Thoracic aorta (tissue), 2 donors: ENCODE measurements at places on chromosomes 7 and 10. TPM values are rescaled to one million over a fixed set of nuclear protein-coding genes. Genes with fewer than 3 reads are reported as not detected.

Gene FAM107B
- total RNA-seq, result 33.6 TPM

Gene FAM25C
- not detected for total RNA-seq

Gene CALHM3
- total RNA-seq, result not detected

Gene IQUB
- 0.21 TPM for total RNA-seq

Gene FBXL13
- 2.5 TPM for total RNA-seq

Gene PAPOLB
- 1.1 TPM for total RNA-seq

Gene OPN1SW
- not detected for total RNA-seq

Gene BEND7
- total RNA-seq, result 38.5 TPM

Gene ANXA8
- not detected for total RNA-seq

Gene CHAT
- not detected for total RNA-seq

Gene LRRC18
- total RNA-seq, result not detected

Gene OR2A1
- total RNA-seq, result not detected

DNA sequence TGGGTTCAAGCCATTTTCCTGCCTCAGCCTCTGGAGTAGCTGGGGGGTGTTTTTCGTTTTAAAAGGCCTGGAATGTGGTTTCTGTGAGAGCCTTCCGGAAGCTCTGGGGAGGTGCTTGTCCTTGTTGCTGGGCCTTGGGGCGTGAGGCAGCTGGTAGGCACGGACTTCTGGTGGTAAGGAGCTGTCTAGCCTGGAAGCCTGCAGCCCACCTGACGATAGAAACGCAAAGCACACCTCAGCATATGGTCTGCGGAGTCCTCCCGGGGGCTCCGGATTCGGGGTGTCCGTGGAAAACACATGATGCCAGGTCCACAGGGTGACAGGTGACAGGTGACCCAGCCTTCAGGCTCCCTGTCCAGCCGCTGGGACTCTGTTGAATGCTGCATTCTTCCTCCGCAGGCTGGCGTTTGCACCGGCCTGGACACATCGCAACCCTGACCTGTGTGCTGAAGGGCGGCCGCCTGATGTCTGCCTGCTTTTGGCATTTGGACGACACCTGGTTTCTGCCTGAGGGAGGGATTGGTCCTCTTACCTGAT, 37.3 kb downstream of the INPP5A start:
- DNase-seq, result no peak

GRCh38 chr7:50304129-50304910, at the start of gene IKZF1:
TSS of gene IKZF1 (plus strand) at chr7:50304716. CDS start at chr7:50319062, 14,346 bp downstream.
- no peak for DNase-seq

- no peak for DNase-seq
Observed at GRCh38 chr10:26854524-26854923, 6.2 kb downstream of the ABI1 start.

GRCh38 chr7:66140924-66141323, 26.3 kb downstream of the CRCP start:
- no peak for DNase-seq

DNA sequence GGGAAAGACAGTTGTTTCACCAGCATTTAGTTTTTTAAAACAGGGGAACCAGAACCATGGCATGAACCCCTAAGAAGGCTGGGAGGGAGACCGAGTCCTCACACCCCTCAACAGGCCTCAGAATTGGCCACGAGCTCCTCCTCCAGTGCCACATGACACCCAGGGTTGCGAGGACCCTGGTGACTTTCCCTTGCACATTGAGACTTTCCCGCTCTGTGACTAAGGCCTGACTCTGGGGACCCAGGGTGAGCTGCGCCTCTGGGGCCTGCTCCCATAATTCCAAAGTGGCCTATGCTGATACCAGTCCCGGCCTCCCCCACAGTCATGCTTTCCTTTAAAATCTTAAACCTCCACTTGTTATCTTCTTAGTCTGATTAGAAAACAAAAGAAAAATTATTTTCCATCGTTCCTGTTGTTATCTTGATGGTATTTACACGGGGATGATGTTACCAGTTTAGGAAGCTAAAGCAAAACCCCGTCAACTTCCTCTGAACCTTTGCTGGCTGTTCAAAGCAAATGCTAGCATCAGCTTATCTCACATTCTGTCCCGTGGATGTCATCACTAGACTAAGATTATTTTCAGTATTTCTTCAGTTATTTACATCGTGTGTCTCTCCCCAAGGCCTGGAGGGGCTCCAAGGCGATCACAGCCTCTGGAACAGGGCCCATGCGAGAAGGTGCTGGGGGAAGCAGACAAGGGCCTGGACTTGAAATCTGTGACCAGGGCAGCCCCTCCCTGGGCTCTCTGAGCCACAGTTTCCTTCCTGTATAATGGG, 42.1 kb downstream of the FAM53B start:
- no peak for DNase-seq

- no peak for DNase-seq
Observed at GRCh38 chr10:112951359-112952281, 1.6 kb downstream of the TCF7L2 start.

- peak; percentile 41 for DNase-seq
Observed at GRCh38 chr10:28291881-28292297, 11.0 kb downstream of the MPP7 start.

- DNase-seq, result no peak
Observed at GRCh38 chr10:123788981-123789380, 102.6 kb downstream of the CPXM2 start.

GRCh38 chr7:134710511-134710853, 63.8 kb downstream of the BPGM start:
- no peak for DNase-seq

- DNase-seq, result no peak
Observed at GRCh38 chr10:111207500-111207899, 130.7 kb downstream of the ADRA2A start.

DNA sequence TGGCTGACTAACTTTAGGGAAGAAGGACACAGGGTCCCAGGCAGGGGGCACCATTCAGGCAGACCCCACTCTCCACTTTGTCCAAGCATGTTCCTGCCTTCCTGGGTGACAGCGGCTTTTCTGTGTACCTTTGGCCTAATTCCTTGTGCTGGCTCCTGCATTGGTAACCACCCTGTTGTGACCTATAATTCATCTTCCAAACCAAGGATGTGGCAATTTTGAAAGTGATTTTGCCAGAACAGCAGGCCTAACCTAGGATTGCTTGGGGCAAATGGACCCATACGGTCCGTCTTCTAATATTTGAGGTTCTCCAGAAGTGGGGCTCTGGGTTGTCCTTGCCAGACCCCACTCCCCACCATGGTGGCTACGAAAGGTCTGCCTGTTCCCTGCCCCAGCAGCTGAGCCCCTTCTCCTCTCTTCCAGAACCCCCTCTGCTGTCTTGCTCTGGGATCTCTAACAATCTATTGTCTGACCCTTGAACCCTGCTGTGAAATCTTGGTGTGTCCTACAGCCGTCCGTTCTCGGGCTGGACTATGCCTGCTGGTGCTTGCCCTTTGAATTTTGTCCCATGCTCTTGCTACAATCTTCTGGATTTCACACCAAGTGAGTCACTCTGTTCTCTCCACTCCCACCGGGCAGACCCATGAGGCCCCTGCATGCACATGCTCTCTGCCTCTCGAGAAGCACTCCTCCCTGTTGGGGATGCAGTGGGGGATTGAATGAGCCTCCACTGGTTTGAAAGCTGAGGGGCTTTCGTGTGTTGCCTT, 316.0 kb downstream of the CXCL12 start:
- no peak for DNase-seq

DNA sequence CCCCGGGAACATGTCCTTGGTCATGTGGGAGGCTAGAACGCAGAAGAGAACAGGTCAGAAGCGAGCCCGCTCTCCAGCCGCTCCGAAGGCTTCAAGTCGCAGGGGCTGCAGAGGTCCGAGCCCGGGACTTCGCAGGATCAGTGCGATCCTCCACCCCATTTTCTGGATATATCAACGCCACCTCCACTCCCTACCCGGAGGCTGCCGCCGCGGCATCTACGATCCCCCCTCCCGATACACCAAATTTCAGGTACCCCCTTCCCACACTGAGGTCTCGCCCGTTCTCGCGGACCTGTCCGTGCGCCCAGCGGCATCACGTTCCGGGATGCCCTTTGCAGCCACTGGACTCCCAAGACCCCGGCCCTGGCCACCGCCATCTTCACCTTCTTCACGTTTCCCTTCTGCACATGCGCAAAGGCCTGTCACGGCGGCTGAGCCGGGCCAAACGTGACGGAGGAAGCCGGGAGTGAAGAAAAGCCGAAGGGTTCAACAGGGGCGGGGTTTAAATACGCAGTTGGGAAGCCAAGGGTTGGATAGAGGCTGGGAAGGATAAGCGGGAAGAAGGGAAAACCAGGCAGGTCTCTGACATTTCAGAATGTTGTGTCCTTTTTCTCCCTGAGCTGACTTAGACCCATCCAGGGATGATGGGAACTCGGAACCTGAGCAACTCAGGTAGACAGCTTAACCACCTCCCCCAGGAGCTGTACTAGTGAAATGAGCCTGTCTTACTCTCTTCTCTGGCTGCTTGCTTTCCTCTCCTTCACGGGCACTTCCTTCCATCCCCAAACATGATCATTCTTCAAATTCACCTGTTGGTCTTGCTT, at the start of gene NDUFB8:
NDUFB8 (minus strand) TSS at position 397 of the 824 bp plus-strand sequence; CDS start at position 377, 20 bp downstream.
- DNase-seq, result peak; percentile 83

- DNase-seq, result no peak
Observed at GRCh38 chr7:37366445-37366844, 82.2 kb downstream of the ELMO1 start.

DNA sequence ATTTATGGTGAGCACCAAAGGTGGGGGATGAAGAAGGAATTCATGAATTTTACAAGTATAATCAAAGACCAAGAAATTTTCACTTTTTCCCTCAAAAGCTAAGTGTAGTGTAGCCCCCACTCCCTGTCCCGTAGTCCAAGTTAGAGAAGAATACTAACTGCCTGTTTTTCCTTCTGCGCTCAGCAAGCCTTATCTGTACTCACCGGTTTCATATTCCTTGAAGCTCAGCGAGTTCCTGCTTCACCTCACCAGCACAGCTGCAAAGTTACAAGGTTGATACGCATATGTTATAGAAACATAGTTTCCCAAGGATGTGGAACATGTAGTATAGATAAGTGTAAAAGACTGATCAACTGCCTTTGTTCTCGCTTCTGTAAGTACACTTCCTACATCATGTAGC, 16.0 kb upstream of the ZNF33B start:
- DNase-seq, result no peak

DNA sequence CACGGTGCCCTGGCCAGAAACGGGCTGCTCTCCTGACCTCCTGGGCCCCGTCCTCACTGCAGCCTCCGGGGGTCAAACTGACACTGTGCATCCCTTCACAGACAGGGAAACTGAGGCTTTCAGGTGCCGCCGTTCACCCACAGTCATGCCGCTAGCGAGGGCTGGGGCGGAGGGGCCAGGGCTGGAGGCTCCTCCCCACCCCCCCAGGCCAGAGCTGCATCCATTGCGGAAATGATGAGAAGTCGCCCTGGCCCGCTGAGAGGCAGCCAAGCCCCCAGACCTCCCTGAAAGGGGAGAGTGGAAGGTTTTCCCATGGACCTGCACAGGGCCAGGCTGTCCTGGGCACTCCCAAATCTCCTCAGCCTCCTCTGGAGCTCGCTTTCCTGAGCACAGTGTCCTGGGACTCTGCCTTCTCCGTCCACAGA, 16.5 kb upstream of the INPP5A start:
- DNase-seq, result peak; percentile 1

DNA sequence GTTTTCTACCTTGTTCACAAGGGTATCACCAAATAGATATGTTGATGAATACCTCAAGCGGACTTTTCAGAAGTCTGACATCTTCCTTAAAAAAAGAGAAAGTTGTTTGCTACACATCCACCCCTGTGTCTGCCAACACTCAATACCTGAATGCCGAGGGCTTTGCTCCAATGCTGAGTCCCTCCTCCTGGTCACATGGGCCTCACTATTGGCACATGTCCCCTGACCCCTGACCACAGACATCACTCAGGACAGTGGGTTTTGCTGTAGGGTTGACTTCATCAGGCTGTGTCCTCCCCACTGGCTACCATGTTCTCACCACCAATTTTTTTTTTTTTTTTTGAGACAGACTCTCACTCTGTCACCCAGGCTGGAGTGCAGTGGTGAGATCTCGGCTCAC, 76.4 kb downstream of the OSBPL3 start:
- DNase-seq, result no peak

DNA sequence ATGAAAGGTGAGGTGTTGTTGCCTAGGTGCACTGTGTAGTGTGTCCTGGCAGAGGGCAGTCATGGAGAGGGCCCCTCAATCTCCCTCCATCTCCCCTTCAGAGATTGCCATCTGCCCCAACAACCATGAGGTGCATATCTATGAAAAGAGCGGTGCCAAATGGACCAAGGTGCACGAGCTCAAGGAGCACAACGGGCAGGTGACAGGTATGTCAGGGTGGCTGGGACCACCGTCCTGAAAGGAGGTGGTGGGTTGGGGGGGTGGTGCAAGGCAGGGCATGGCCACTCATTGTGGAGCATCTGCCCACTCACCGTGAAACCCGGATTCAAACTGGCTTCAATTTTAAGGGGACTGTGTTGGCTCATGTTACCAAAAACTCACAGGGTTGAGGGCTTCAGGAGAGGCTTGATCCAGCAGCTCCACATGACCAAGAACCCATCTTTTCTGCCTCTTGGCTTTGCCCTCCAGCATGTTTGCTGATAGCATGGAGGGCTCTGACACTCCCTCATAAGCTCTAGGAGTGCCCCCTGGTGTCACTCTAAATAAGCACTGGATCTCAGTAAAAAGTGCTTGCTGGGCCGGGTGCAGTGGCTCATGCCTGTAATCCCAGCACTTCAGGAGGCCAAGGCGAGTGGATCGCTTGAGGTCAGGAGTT, 12.2 kb downstream of the ARPC1B start:
- no peak for DNase-seq

DNA sequence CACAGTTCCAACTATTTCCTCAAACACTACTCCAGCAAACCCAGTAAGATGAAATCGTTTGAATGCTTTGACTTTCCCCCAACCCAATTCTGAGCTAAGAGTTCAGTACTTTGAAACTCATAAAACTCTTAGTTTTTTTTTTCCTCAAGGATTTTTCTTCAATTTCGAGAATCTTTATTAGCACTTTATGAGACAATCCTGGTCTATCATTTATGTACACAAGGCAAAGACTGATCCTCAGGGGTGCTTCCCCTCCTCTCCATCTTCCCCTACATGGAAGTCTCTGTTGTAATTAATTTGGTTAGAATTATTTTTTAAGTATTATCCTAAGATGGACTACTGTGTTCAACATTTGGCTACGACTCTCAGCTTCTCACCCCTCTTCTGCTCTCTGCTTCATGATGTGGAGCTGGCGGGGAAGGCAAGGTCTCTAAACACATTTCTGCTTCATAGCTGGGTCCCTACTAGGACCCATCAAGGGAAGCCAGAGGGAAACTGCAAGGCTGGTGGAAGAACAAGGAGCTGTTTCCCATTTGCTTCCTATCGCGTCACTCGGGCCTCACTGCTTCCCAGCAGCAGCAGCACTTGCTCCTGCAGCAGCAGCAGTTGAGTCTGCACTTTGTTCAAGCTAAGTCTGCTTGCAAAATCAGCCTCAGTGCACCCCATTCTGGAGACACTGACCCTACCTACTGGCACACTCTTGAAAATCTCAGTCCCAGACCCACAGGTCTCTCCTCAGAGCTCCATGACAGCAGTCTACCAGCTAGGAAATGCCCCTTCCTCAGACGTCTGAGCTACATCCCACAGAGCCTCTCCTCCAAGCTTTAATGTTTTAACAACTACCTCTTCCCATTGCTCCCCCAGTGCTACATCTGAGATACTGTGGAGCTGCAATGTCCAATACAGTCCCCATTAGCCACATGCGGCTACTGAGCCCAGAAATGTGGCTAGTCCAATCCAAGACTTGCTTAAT, 90.0 kb downstream of the CHCHD3 start:
- DNase-seq, result no peak

- DNase-seq, result no peak
Observed at GRCh38 chr10:110815354-110816004, 56.2 kb upstream of the PDCD4 start.
